ENCODE measurements at places on chromosomes 12 and 14. TPM values are rescaled to one million over a fixed set of nuclear protein-coding genes. Genes with fewer than 3 reads are reported as not detected.

- no peak for DNase-seq
Measured at GRCh38 chr12:50261654-50262053, 21.7 kb downstream of the LIMA1 start.

DNA sequence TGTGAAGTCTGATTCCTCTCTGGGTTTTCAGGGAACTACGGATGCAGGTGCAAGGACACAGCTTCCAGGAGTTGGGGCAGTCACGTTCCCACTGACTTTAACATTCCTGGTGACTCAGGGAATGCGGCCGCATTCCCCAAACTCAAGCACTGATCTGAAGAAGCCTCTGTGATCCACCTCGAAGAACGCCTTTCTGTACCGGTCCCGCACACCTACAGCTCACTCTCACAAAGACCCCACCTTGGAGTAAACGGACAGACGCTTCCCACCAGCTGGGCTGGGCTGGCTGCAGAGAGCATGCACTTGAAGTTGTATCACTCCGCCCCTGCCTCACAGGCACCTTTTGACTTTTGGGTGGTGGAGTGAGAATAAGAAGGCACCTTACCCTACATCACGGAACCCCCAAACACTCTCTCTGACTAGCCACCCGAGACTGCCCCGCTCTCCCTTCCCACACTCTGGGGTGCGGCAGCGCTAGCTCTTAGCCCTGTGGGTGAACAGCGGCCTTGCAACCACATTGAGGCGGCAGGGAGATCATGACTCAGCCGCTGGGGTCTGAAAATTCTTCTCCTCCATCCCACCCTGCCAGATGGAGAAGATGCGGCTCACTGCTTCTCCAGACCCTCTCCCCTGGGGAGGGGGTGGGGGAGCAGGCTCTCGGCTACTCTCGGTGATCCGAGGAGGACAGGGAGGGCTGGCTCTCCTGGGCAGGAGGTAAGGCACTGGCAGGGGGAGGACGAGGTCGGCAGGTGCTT is 23.7 kb upstream of the HDAC7 start:
- DNase-seq: no peak

- DNase-seq: no peak
Measured at GRCh38 chr12:94942663-94943062, 60.8 kb downstream of the NDUFA12 start.

- no peak for DNase-seq
Measured at GRCh38 chr14:58278177-58278576, 20.2 kb upstream of the ARID4A start.

DNA sequence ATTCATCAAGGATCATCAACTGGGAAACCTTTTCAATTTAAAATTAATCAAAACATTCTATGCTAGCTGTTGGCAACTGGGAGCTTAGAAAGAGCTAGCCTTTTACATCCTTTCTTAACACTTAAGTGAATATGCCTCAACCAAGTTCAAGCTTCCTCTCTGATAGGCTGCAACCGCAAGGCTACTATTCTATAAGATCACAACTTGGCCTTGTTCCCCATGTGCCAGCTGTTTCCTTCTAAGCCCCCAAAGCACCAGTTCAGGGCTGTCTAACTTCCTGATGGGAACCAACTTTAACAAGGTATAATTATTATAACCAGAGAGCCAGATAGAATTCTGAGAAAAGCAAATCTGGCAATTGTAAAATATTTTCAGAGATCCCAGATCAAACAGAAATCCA is 37.0 kb downstream of the KCNC2 start:
- no peak for DNase-seq

GRCh38 chr12:57543581-57543980 is 3.4 kb downstream of the DCTN2 start:
- DNase-seq: no peak

DNA sequence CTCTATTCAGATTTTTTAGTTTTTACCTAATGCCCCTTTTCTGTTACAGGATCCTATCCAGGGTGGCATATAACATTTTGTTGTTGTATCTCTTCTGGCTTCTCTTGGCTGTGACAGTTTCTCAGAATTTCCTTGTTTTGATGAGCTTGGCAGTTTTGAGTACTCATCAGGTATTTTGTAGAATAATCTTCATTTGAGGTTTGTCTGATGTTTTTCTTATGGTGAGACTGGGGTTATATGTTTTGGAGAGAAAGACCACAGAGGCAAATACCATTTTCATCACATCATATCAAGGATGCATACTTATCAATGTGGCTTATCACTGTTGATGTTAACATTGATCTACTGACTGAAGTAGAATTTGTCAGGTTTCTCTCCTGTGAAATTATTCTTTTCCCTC is 14.0 kb upstream of the LYZ start:
- no peak for DNase-seq

GRCh38 chr14:52356025-52356424 is 41.9 kb downstream of the PTGER2 start:
- DNase-seq: no peak

DNA sequence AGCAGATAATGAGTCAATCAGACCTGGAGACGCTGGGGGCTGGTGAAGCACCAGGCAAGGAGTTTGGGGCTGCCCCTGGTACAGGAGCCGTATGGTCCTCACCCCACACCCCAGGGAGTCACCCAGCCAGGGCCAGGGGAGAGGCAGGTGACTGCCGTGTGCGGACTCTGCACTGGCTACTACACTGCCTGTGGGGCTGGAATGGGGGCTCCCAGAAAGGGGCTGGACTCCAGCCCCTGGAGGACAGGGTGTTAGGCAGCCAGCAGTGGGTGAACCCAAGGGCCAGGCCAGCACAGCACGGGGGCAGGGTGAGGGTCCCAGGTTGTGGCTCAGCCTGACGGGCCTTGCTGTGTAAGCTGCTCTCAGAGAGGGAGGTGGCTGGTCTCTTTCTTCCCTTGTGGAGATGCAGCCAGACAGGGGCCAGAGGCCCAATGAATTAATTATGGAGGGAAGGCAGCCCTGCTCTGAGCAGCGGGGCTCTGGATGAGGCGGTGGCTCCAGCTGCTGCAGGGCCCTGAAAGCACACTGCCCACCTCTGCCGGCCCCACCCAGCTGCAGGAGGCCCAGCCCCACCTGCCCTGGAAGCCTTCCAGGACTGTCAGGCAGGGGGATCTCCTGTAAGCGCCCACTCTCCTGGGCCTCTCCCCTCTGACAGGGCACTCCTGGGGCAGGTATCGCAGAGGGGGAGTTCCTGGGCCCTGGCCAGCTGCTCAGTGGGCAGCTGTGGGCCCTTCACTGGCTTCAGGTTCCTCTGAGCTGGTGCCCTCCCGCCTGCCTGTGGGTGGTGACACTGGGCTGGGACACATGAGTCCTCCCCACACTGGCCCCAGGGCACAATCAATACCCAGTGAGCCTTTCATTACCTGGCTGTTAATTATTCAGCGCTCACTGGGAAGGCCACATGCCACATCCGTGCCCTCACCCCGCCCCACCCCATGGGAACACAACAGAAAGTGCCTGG is 142.5 kb upstream of the C14orf180 start:
- peak; percentile 30 for DNase-seq

DNA sequence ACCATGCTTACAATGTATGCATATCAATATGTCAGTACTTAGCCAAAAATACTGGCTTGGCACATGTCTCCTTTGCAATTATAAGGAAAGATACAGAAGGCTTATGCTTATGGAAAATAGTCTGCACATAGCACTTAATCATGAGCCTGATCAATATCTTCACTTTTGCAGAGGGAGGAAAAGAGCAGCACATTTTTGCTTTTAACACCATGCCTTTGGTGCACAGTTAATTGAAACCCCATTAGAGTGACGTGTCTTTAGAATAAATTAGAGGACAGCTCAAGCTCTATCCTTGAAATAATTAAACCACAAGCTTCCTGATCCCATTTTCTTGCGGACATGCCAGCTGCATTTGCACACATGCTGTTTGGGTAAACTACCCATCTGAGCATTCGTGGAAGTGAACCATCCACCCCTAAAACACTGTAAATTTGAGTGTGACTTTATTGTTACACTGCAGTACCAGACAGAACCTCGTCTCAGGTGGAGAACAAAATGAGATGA is 839.9 kb upstream of the MGAT4C start:
- DNase-seq: no peak

GRCh38 chr14:69105326-69105725 is 47.6 kb downstream of the DCAF5 start:
- DNase-seq: no peak

DNA sequence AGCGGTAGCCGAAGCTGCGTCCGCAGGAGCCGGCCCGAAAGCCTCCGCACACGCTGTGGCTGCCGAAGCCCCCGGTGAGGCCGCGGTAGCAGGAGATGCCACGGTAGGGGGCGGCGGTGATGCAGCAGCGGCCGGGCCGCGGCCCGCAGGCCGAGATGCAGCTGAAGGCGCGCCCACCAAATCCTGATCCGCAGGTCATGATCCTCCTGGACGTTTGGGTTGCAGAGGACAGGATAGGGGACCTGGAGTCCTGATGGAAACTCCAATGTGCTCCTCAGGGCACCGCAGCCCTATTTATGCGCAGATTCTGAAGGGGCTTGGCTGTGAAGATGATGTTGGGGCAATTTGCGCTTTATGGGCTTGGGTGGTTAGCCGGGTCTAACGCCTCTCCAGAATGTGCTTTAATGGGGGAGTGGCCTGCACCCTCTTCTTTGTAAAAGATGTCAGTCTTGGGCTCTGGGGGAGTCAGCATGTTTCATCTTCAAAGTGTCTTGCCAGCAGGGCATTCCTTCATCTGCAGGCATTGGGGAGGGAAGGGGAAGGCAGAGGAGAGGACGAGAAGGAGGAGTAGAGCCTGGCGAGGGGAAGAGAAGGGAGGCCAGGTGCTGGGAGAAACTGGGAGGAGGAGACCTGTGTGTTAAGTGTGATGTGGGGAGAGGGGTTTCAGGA is at the start of gene KRT81:
Gene KRT81 (minus strand): TSS at position 268 of the 669 bp plus-strand sequence. CDS start 69 bp downstream, at position 199.
- DNase-seq: no peak

GRCh38 chr14:99644723-99645544 is at the start of gene HHIPL1:
TSS of gene HHIPL1 (plus strand) at chr14:99645129. CDS start at chr14:99645208, 79 bp downstream.
- DNase-seq: peak; percentile 62

- no peak for DNase-seq
Measured at GRCh38 chr12:74906224-74906623, 303.4 kb downstream of the KCNC2 start.

DNA sequence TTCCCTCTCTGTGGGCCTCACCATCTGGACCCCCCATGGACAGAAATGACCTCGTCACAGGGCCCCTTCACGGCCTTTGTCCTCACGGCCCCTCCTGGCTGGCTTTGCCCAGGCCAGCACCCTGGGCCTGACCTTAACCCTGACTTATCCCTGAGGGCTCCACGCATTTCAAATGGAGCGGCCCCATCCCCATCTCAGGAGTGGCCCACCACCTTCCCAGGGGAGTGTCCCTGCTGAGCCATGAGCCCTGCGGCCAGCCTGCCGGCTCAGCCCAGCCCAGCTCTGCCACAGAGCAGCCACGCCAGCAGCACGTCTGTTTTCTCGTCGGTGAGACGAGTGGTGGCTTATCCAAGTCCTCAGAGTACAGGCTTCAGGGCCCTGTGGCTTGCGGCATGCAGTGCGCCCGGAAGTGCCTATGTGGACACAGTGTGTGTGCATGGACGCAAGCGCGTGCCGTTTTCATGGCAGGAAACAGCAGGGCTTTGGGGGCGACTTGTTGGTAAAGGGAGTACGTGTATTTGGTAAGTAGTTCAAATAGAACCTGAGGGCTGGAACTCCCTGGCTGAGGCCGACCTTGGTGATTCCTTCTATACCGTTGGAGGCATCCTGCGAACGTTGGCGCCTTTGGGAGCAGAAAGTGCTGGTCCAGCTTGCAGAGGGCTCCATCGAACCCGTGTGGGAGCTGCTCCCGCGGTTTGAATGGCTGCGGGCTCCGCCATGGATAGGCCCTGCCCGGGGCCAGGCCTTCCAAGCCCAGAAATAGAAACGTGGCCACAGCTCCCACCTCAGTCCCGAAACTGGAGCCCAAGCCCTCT is 52.1 kb downstream of the LRCOL1 start:
- DNase-seq: no peak

GRCh38 chr12:118645219-118645618 is 268.9 kb downstream of the SUDS3 start:
- no peak for DNase-seq

- no peak for DNase-seq
Measured at GRCh38 chr14:102344485-102344884, 18.2 kb downstream of the CINP start.

GRCh38 chr14:92603309-92604242 is 90.0 kb downstream of the RIN3 start:
- peak; percentile 55 for DNase-seq

GRCh38 chr12:111584959-111585358 is 14.2 kb downstream of the ATXN2 start:
- DNase-seq: no peak

- no peak for DNase-seq
Measured at GRCh38 chr12:57552306-57552651, 2.4 kb downstream of the KIF5A start.

GRCh38 chr12:94100211-94100627 is 48.2 kb upstream of the PLXNC1 start:
- DNase-seq: no peak

DNA sequence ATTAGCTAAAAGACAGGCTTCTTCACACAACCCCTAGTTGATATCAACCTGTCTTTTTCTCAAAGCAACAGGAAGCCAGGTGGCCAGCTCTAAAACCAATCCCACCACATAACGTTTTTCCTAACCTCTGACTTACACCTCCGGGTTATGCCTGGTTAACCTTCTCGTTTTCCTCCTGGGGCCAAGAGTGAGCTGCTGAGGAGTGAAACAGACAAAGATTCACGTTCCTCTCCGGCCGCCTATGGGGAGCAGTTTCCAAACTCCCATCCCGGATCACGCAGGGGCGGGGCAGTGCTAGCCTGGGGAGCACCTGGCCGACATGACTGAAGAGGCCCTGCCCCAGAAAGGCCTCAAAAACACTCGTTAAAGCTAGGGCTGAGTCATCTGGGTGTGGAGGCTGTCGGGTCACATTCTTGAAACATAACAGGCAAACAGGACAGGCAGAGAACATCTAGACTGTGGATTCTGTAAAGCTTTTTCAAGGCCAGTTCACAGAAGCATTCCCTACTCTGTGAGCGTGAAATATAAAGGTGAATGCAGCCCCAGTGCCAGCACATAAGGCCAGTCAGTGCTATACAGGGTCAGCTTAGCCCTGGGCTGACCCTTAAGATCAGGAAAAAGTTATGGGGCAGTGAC is 25.9 kb upstream of the LGALS3 start:
- peak; percentile 76 for DNase-seq

DNA sequence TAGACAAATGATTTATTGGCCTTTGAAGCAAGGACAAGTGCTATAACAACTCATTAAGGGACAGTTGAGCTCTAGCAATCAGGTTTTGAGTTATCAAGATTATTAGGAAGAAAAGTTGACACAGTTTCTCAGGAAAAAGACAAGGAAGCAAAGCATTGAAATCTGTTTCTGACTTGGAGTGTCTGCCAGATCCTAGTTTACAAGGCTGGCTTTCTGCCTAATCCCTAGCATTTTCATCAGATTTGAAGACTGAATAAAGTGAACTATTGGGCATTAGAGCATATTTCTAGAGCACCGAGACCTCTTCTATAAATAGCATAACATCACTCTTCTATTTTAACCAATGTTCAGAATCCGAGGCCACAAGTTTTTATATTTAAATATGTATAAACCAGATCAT is 7.0 kb downstream of the SYT1 start:
- no peak for DNase-seq

The TMEM229B gene
- 2.3 TPM for total RNA-seq

The SYNE3 gene
- total RNA-seq: 15.1 TPM

The MYBPC1 gene
- 8.3 TPM for total RNA-seq

The ZNF410 gene
- total RNA-seq: 14.7 TPM

The MGP gene
- total RNA-seq: 231 TPM

The CARMIL3 gene
- total RNA-seq: 0.08 TPM

The DEGS2 gene
- total RNA-seq: not detected

The KRT71 gene
- total RNA-seq: not detected

The OR4E2 gene
- not detected for total RNA-seq

The MAP3K9 gene
- 1.4 TPM for total RNA-seq

The HSP90B1 gene
- total RNA-seq: 353 TPM

The HCAR1 gene
- 0.11 TPM for total RNA-seq

The CLEC9A gene
- not detected for total RNA-seq

The LMNTD1 gene
- total RNA-seq: not detected

The SYCP3 gene
- total RNA-seq: not detected
